ENCODE measurements at places on chromosomes 11 and 22.

DNA sequence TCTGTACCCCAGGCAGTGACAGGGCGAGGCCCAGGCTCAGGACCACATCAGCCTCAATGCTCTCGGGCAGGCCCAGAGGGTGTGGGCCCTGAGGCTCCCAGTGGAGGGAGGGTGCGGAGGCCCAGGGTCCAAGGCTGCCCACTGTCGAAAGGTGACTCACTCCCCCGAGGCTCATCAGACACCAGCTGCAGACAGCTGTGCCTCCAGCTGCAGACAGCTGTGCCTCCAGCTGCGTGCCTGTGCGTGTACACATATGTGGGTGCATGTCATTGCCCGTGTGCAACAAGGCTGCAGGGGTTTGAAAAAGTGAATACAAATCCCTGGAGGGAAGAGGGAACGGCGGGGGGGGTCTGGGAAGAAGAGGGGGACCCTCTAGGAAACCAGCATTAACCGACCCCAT lies 134.3 kb downstream of the BRD1 start:
- no peak for DNase-seq

GRCh38 chr11:129295746-129296145 lies 79.9 kb upstream of the BARX2 start:
- no peak for DNase-seq

GRCh38 chr11:68882391-68882790 lies 21.2 kb downstream of the MRPL21 start:
- no peak for DNase-seq

DNA sequence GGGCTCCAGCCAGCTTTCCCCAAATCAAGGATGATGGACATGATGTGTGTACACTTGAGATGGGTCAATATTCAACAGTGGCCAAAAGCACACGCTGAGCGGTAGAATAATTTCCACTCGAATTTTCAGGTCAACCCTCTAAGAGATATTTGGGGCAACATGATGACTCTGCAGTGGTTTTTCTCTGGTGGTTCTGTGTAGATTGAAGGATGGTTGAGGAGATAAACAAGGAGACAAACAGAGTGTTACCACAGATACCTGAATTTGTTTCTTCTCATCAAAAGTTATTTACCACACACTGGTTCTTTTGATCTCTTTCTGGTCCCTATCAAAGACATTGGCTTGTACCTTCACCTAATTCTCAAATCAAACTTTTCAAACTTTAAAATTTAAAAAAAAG lies 242.0 kb downstream of the ETS1 start:
- DNase-seq = no peak

- no peak for DNase-seq
Observed at GRCh38 chr11:30546334-30546733, 39.8 kb downstream of the MPPED2 start.

DNA sequence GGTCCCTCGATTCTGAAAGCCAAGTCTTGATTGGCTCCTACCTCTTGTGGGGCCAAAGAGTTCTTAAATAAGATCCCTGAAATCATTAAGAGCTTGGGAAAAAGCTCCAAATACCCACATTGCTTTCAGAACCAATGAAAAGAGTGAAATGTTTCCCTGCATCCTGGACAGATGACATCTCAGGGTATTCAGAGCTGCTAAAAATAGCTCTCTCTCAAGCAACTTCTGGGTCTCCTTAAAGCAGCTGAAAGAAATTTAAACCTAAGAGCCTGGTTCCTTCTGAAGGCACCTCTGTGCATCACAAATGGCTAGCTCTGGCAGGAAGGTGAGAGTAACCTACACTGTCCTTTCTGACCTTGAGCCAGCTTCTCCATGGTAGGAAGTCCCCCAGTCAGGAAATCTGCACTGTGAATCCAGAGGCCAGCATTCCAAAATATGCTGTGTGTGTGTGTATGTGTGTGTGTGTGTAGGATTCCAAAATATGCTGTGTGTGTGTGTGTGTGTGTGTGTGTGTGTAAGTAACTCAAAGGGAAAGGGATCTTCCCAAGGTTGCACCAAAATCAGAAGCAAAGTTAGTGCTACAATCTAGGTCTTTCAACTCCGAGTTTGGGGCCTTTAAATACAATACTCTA lies 50.1 kb downstream of the RELT start:
- no peak for DNase-seq

DNA sequence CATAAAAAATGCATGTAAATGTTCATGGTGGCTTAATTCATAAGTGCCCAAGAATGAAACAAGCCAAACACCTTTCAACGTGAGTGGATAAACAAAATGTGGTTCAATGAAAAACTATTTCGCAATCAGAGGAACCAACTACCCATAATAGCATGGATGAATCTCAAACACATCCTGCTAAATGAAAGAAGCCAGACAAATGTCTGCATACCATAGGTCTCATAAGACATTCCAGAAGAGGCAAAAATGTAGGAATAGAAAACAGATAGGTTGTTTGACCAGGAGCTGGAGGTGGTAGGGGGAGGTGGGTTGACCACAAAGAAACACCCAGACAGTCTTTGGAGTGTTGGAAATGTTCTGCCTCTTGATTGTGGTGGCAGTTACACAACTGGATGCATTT lies 13.2 kb upstream of the OSBPL5 start:
- DNase-seq = no peak

- DNase-seq = no peak
Observed at GRCh38 chr11:66718320-66718971, 10.6 kb downstream of the SPTBN2 start.

DNA sequence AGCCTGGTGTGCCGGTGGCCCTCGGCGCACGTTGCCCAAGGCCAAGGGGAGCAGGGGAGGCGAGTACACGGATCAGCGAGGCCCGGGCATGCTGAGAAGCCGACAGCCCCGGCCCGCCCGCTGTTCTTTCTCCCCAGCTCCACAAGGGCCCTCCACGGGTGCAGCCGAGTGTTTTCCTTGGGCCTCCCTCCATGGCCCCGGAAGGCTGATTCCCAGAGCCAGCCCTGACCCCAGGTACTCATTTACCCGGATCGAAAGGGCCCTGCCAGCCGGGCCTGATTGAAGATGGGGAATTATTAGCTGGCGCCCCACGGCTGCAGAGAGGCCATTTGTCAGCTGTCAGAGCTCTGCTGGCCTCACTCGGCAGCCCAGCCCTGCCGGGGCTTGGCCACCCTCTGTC lies 53.1 kb downstream of the WNT7B start:
- no peak for DNase-seq

- no peak for DNase-seq
Observed at GRCh38 chr11:33438301-33438700, 181.1 kb downstream of the HIPK3 start.

DNA sequence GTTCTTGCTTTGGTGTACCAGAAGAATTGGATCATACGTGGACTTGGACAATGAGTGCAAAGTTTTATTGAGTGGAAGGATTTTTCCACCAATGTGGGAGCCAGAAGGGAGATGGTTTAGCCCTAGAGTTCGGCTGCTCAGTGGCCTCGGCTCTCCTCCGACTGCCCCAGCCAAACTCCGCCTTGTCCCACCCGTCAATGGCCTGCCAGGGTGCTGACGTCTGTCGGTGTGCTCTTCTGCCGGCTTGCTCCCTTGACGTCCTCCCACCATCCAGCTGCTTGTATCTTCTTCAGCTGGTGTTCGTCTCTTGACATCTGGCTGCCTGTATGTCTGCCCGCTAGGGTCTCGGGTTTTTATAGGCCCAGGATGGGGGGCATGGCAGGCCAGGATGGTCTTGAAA lies 154.8 kb downstream of the APOL5 start:
- DNase-seq = no peak

DNA sequence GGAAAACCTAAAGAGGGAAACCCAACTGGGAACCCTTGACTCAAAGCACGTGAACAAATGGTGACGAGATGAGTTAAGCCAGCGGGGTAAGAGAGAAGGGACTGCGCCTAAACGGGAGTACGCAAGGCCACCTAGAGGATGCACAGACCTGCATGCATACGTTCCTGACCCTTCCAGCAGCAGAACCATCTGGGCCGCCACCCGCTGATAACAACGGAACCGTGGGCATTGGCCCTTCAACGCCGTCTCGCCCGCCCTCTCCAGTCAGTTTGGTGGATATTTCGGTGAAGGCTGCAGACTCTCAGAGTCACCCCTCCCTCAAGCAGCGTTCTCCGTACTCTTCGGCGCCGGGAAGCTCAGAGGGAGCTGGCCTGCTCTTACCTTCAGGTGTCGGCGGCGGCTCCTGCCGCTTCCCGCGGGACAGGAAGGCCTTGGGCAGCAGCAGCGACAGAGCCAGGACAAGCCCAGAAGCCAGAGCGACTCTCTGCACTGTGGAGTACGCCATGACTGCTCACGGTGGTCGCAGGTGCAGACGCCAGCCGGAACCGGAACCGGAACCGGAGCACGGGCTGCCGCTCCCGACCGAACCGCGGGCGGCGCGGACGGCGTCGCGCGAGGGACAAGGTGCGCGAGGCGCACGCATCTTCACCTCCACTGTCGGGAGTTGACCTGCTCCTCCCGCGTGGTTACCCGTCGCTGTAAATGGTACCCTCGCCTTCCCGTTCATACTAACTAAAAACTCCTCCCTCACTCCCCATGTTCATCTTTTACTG lies at the start of gene RIC3:
Gene RIC3, minus strand, starts transcription at position 541 of the 773 bp plus-strand sequence. Its CDS starts 36 bp downstream, at position 505.
- DNase-seq = no peak

- peak; percentile 7 for DNase-seq
Observed at GRCh38 chr11:116703421-116703820, 69.4 kb downstream of the BUD13 start.

- DNase-seq = no peak
Observed at GRCh38 chr22:49586873-49587272, 240.8 kb downstream of the BRD1 start.

DNA sequence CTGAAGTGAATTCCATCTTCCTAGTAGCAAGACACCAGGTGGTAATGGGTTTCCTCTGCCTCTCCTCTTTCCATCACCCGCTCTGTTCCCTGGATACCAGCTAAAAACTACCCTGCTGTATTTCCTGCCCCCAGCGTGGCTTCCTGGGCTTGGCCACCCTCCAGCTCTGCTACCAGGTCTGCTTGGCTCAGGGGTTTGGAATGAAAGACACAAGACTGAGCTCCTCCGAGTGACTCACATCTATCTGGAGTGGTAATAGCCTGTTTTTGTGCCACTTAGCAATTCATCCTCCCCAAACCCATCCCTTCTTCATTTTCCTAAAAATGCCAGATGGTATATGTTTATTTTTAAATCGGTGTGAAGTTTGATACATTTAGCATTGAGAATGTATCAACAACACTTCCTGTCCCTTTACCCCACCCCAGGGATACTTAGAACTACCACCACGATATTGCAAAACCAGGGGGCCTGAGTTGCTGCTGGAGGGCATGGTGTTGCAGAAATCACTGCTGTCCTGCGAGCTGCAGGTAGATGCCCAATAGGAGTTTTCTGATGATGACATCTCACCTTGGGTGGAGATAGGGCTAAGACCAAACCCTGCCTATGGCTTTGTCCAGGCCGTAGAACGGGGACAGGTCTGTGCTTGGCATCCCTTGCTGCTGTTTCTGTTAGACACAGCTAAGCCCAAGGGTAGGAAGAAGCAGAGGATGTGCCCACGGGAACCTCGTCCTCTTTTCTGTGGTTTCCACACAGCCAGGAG lies 7.5 kb upstream of the MICAL3 start:
- DNase-seq = no peak

GRCh38 chr11:134753771-134754520 lies 341.9 kb upstream of the B3GAT1 start:
- DNase-seq = no peak

DNA sequence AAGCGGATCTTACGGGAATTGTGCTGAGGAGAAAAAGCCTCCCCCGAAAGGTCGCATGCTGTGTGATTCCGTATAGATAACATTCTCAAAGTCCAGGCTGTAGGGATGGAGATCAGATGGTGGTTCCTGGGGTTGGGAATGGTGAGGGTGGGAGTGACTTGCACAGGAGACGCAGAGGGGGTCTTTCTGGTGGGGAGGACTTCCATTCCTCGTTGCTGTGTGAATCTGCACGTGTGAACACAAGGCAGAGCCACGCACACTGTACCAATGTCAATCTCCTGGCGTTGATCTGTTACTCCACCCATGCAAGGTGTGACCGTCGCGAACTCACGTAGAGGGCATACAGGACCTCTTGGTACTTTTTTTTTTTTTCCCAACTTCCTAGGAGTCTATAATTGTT lies 59.0 kb upstream of the KCNQ1OT1 start:
- DNase-seq = no peak

- DNase-seq = no peak
Observed at GRCh38 chr11:70625582-70626518, 227.5 kb downstream of the CTTN start.

GRCh38 chr11:69447786-69448185 lies 33.7 kb upstream of the LINC01488 start:
- DNase-seq = no peak

- DNase-seq = no peak
Observed at GRCh38 chr22:38981005-38981991, 849 bp upstream of the APOBEC3B start.

DNA sequence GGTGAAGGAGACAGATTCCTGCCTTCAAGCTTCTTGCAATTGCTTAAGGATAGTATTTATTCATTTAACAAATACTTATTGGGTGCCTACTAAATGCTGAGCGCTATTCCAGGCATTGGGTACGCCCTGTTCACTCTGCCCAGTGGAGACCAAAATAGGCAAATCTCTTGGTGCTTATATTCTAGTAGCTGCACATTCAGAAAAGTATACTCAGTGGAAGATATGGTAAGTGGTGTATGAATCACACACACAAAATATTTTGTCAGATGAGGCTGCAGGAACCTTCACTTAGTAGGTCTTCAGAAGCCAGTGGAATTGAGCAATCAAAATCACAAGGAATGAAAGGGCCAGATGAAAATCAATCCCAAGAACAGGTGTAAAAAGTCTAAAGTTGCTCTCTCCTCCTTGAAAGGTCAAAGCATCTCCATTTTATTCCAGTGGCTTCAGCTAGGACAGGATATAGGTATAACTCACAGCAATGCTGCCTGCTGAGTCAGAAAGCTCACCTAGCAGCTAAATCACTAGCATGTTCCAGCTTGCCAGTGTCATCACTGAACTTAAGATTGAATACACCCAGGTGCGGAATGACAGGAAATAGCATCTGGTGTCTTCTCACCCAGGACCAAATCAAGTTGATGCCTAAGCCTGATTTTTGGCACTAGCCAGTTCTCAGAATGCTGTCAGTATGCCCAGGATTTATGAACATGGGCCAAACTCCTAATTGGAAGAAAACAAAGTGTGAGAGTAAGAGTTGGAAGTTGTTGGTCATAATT lies 83.9 kb downstream of the AMOTL1 start:
- DNase-seq = no peak

GRCh38 chr22:38126928-38127668 lies 16.6 kb upstream of the BAIAP2L2 start:
- no peak for DNase-seq

- no peak for DNase-seq
Observed at GRCh38 chr22:19597399-19597735, 73.2 kb upstream of the CLDN5 start.

DNA sequence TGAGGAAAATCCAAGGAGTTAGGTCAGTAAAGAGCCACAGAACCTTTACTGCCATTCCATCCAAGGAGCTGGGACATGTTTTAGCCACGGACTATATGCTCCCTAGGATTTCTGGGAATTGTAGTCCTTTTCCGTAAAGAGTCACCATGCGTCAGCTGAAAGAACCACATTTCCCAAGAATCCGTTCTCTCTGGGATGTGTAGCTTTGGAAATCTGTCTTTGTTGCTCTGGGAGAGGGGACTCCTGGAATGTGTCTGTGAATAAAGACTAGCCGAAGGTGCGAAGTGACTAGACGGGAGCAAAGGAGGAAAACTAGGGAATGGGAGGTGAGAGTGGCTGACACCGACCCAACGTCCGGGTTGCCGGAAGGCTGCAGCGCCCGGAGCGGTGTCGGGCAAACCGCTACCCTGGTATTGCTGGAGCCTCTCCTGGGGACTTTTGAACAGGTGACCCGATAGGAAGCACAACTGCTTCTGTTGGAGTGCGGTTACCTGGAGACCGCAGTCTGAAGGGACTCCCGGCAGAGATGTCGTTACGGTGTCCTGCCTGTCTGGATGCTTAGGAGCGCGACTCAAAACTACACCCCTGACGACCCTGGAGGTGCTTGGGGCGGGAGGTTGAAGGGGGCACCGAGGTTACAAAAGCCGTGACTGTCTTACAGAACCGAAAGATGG lies at the start of gene IFTAP:
Gene IFTAP, plus strand, starts transcription at position 187 of the 674 bp plus-strand sequence. CDS start 15,602 bp downstream, outside the sequence.
- DNase-seq = peak; percentile 67

Measured in HAP-1 (cell line).